COLO829 (cell line): ENCODE measurements at places on chromosomes 6 and 20.

- DNase-seq: no peak
Measured at GRCh38 chr20:49747707-49748524, 34.2 kb upstream of the B4GALT5 start.

- no peak for DNase-seq
Measured at GRCh38 chr6:85490516-85491248, 40.8 kb downstream of the NT5E start.

GRCh38 chr20:47502271-47503239 is 868 bp downstream of the NCOA3 start:
- peak; percentile 42 for DNase-seq

- DNase-seq: no peak
Measured at GRCh38 chr20:62773845-62774714, 22.2 kb upstream of the MRGBP start.

DNA sequence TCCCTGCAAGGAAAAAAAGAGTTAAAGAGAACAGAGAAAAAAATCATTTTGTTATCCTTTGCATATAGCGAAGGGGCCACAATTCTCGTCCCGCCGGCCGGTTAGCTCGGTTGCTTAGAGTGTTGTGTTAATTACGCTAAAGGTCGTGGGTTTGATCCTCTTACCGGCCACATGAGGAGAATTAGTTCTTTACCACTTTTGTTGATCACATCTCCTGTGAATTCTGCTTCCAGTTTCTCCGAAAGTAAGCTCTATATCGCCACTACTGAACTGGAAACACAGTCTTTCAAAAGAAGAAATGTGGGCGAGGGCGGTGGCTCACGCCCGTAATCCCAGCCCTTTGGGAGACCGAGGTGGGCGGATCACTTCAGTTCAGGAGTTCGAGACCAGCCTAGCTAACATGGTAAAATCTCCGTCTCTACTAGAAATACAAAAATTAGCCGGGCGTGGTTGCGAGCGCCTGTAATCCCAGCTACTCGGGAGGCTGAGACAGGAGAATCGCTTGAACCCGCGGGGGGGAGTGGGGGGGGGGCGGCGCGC is 13.4 kb downstream of the PRSS16 start:
- no peak for DNase-seq

DNA sequence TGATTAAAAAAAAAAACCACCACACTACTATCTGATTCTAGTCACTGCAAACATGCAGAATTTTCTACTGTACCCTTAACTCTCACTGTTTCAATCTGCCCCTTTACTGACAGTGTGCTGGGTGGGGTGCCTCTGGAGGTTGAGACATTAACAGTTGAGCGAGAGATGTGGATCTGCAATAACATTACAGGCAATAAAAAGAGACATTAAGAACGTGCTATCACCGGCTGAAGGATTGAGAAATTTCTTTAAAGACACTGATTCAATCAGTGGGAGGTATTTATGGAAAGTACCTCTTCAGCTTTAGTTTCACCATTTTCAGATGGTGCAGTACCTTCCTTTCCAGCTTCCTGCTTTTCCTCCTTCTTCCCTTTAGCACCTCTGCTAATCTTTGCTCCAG is 32.5 kb downstream of the HMGN3 start:
- DNase-seq: no peak

DNA sequence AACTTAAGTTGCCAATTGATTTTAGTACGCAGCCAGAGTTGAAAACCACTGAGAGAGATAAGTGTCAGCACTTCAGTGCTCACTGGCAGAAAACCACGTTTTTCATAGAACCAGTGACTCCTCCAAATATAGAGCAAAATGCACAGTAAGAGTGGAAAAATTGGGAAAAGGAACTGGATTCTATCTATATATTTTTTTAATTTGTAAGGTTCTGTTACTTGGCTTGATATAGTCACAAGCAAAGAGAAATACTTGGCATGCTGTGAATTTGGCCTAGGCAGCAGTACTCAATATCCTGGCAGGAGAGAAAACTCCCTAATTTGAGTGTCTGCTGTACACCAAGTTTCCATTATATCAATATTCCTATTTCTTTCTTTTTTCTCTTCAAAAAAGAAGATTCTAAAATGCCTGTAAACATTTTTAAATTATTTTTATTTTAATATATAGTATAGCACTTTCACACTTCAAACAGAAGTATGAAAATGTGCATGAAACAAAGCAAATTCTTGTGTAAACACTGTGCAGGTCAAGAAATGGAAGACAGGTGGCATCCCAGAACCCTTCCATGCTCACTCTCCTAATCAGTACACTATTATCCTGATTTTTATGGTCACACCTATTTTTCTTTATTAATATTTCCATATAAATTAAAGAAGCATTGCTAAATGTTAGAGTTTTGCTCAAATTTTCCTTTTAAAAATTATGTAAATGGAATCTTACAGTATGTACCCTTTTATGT is 561.8 kb upstream of the RNF217 start:
- DNase-seq: no peak

DNA sequence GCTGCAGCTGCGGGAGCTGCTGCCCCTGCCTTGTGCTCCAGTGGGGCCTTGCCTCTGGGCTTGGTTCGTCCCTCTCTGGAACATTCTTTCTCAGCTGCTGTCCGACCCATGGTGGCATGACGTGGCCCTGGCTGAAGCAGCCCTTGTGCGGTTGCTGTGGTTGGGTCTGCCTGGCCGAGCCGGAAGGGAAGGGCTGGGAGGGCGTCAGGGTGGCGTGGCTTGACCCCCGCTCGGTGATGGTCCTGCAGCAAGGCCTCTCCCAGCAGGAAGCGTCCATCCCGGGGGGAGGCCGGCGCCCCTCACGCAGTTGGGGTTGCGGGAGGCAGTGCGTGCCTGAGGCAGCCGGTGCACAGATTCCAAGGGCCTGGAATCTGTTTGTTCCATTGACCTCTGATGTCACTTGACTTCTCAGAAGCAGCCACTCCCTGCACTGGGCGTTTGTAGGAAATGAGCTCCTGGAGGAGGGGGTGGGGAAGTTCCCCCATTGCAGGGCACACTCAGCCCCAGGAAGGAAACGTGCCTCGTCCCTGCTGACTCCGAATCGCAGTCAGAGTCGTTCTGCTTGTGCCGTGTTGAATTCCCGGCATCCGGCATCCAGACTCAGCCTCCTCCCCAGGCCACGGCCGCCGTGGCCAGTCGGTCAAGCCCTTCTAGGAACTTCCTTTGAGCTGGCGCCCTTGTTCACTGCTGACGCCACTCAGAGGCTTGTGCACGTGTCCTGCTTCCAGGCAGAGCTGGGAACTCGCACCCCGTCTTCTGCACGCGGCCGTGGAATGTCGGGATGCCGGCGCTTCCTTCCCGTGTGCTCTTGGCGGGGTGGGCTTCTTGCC is 9.7 kb upstream of the TNFRSF6B start:
- DNase-seq: peak; percentile 37

GRCh38 chr6:105269390-105269789 is 89.6 kb upstream of the POPDC3 start:
- DNase-seq: no peak

DNA sequence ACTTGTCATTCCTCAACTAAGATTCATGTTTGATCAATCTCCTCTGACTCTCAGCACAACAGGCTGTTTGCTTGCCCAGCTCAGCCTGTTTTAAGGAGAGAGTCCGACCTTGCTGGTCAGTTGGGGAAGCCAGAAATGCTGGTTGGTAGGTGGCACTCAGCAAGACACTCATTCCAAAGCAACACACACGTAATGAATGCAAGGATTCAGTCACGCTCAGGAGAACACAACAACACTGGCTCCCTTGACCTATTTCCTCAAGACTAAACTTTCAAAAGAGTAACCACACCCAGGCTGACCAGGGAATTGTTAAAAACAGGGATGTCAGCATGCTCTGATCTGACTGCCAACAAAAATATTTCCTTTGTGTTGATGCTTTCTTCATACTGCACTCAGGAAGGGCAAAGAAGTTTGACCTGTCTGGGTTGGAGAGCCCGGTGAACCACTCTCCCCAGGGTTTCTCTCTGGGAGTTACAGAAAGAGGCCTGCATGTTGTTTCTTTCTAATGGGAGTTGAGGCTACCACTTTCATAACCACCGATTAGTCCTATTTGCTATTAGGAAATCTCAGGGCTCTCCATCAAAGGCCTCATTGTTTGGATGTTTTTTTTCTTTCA is 25.6 kb upstream of the PREP start:
- peak; percentile 75 for DNase-seq

- DNase-seq: no peak
Measured at GRCh38 chr20:58546416-58546711, 31.2 kb upstream of the APCDD1L start.

GRCh38 chr6:157398151-157398550 is 17.2 kb downstream of the ZDHHC14 start:
- DNase-seq: no peak

DNA sequence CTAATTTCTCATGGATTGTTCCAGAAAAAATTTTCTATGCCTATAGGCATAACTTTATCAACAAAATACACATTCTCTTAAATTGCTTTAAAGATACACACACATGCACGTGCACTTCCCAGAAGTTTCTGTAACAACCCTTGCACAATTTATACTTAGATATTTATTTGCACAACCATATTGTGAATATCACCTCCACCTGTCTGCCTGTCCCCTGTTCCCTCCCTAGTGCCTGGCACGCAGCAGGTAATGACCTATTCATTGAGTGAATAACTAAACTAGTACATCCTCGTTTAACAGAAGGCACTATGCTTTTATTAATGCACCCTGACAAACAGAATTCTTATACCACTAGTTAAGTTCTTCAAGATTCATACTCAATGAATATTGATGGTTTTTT is 198.9 kb downstream of the BCAS1 start:
- DNase-seq: no peak

DNA sequence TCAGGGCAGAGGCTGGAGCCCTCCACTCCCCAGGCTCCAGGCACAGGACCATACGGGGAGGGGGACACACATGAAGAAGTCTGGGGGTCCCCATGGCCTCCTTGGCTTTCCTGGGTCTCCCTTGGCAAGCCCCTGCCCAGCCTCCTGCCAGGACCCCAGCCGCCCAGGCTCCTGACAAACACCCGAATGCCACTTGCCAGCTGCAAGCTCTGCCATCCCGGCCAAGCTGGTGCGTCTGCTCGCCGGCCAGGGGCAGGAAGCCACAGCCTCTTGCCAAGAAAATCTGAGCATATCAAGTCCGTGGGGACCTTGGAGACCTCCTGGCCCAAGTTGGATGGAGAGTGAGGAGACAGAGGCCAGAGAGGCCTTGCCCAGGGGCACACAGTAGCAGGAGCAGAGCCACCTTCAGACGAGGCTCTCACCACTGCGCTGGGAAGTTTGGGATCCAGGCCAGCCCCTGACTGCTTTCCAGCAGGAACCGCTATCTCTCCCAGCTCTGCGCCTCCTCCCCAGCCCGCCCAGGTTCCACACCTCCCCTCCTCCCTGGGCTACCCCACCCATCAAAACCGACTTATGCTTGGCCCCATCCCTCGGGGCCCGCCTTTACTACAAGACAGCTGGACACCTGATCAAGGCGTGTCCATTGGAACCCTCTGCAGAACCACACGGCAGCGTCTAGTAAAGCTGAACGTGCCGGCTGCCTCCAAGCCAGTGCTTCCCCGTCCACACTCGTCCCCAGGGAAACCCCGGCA is 80.2 kb downstream of the GRM4 start:
- no peak for DNase-seq

DNA sequence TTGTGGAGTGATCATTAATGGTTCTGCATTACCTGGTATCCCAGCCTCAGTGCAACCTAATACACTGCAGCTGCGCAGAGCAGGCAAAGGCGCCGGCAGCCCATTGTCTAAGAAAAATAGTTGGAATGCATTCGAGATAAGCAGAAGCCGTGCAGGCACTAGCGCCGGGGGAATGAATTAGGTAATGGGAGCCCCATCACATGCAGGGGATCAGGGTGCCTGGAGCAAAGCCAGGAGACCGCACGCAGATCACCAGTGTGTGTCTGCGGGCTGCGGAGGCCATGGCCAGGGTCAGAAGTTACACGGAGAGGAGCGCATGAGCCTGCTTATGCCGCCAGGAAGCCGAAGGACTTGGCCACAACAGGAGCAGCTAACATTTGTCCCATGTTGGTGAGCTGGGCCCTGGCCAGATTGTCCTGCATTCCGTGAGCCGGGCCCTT is 156.8 kb downstream of the DLL1 start:
- DNase-seq: no peak

- DNase-seq: peak; percentile 97
Measured at GRCh38 chr20:44728801-44729443, 13.8 kb downstream of the CCN5 start.

DNA sequence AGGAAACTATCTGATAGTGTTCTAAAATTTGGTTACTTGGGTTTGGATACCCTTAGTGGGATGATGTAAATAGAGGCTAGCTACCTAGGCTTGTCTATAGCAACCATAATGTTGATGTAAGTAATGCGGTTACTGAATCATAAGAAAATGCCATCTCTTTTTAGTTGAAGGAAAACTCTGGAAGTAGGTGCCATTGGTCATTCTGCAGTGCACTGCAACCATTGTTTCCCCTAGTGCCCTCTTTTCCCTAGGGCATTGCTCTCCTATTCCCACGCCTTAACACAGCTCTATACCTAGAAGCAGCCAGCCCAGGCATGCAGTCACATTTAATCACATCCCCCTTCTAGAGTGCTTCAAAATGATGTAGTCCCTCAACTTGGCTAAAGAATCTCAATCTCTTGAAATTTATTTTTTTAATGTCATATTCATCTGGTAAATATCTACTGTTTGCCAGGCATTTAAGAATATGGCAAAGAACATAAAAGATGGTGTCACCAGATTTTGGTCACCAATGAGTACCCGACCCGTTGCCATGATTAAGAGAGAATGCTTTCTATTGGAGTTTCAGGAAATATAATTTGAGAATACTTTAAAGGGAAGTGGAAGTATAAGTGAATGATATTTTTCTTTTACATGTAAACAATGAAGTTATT is 10.4 kb downstream of the LOC128125822 start:
- no peak for DNase-seq
